ENCODE measurements at places on chromosomes 13 and 19.

DNA sequence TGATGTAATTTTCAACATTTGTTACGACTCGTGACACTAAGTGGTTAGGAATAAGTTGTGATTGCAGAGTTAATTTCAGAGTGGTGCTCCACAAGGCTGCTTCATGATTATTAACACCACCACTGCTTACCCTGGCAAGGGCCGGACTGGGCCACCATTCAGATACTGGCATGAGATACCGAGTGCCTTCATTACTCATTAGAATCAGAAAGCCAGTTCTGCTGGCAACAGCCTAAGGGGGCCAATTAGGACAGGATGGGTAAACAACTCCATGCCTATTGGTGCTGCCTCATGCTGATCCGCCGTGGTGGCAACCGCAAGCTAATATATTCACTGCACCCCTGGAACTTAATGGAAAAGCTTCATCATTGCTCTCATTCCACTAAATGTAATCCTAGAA is 575.1 kb downstream of the EFNB2 start:
- DNase-seq: no peak

GRCh38 chr19:50513746-50514345 is at the start of gene ASPDH:
Gene ASPDH, minus strand, starts transcription at chr19:50513913. Its CDS starts 90 bp downstream, at chr19:50513823.
- DNase-seq: no peak

DNA sequence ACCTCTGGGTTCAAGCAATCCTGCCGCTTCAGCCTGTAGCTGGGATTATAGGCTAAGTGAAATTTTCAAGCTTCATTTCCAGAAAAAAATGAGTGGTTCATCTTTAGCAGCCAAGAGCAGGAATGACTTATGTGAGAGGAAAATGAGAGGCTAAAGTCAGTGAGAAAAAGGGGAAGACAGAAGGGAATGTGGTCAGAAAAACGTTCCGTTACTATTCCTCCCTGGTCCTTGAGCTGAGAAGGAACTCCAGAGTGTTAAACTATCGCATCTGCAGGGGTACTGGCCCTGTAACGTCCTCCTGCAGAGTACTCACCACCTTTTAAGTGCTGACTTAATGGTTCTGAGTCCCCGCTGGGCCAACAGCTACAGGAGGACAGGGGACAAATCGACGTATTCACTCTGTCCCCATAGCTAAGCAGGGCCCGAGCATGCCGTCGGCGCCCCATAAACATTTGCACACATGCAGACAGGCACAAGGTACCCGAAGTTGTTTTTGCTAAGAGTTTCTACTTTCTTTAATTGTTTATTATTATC is 88.1 kb downstream of the FLT1 start:
- no peak for DNase-seq

- no peak for DNase-seq
These were observed 56.4 kb downstream of the CYSLTR2 start for GRCh38 chr13:48710160-48710559.

Data from CD4-positive, alpha-beta T cell treated with Interleukin-21 for 1 hour (primary cell).